ENCODE measurements at places on chromosomes 3 and 15.

- no peak for DNase-seq
Observed at GRCh38 chr3:72298201-72299152, 513.5 kb upstream of the PROK2 start.

DNA sequence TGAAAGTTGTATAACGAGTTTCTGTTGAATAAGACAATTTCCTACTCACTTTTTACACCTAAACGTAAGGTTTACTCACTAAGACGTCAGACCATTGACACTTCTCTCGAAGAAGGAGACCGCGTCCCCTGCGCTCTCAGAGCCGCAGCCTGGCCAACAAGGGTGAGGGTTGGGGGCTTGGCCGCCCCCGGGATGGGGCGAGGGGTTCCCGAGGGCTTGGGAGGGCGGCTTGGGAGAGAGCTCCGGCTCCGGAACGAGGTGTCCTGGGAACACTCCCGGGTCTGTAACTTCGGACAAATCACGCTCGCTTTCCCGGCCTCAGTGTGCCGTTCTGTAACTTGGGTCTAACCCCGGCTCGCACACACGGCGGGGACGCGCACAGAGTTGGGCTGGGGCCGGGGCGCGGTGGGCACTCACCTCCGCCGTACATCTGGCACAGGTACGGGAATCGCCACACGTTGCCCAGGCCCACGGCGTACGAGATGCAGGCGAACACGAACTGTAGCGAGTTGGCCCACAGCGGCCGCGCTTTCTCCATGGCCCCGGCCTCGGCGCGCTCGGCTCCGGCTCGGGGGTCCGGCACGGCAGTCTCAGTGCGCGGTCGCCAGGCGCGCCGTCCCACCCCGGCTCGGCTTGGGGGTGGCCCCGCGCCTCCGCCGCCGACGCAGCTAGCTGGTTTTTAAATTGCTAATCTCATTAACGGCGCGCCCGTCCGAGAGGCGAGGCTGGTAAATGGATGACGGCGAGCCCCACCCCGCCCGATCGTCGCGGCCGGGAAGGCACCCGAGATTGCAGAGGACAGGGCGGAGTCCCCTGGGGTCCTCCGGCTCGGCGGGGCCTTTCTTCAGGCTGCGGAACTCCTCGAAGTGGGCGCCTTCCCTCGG is at the start of gene SLC6A20:
SLC6A20 (minus strand) TSS at position 655 of the 884 bp plus-strand sequence; CDS start at position 538, 117 bp downstream.
- DNase-seq, result no peak

GRCh38 chr3:79015854-79016253 is 751.9 kb downstream of the ROBO1 start:
- no peak for DNase-seq

DNA sequence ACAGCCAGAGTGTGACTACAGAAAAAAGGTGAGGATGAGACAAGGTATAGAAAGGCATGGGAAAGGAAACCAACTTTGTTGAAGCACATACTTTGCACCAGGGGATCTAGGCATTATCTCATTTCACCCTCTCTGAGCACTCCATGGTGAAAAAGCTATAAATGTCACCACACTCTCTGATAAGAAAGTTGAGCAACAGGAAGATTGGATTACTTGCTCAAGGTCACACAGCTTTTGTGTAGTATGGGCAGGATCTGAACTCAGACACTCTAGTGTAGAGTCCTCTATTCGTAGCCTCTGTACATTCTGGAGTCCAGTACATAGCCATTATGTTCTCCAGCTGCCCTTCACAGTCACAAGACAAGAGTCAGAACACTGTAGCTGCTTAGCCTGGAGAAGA is 163.4 kb upstream of the SEMA6D start:
- DNase-seq, result no peak

- DNase-seq, result no peak
Observed at GRCh38 chr3:117017135-117017894, 307.7 kb downstream of the TUSC7 start.

- DNase-seq, result no peak
Observed at GRCh38 chr3:40207796-40208195, 101.7 kb upstream of the EIF1B start.

- no peak for DNase-seq
Observed at GRCh38 chr3:61682671-61683548, 121.5 kb downstream of the PTPRG start.

GRCh38 chr3:176087066-176087697 is 1110.1 kb downstream of the TBL1XR1 start:
- DNase-seq, result no peak

DNA sequence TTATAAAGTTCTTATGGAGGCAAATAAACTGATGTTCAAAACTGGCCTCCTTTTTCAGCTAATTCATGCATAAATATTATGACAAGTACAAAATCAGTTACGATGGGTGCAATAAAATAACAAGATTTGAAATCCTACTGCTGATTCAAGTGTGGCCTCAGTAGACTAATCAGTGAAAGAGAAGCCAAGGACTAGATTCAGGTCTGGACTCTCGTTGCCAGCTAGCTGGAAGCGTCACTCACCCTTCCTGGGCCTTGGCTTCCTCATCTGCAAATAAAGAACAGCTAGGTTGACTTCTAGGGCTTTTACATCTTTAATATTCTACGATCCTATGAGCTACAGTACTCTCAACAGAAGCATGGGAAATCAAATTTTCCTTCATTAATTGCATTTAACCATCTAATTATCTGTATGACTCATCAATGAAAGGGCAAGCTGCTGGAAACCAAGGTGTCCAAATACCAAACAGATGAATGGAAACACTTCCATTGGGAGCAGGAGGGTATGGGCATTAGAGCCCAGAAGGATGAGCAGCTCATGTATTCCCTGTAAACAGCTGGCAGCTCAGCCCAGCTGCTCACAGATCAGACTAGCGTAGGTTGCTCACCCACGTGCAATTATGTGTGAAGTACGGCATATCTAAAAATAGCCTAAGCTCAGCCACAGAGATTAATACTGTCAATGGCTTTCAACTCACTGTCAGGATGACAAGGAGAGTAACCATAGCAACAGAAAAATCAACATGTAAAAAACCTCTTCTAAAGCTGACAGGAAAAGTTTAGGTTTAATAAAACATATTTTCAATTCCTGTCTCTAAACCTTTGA is 294.8 kb downstream of the PLCL2 start:
- no peak for DNase-seq

- no peak for DNase-seq
Observed at GRCh38 chr15:28900041-28900891, 14.5 kb downstream of the APBA2 start.

DNA sequence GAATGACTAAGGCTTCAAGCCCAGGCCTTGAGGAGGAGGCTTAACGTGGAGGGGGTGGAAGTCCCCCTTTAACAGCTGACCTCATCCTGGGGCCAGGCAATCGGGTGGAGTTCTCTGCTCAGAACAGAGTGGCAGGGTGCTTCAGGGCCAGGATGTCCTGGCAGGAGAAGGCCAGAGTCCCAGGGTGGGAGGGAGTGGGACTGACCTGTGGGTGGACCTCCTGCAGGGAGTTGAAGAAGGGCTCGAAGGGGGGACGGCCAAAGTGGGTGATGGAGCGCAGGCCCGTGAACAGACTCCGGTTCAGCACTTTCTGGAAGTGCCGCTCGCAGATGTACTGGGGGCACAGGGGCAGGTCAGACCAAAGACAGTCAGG is 19.6 kb downstream of the DUOX2 start:
- DNase-seq, result no peak

DNA sequence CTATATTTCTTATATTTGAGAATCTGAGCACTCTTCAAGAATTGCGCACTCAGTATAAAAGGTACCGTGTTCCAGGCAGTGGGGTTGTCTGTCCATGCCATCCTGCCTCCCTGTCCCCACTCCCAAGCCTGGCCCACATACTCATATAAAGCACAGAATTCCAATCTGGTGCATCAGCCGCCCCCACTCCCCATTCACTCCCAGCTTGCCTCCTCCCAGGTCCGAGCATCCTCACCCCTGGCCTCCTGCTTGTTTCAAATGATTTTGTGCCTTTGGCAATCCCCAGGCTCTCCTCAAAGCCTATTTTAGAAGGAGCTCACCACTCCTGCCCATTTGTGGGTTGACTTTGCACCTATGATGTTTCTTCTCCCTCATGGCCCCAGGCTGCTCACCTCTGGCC is 22.2 kb upstream of the IGF1R start:
- no peak for DNase-seq

GRCh38 chr3:130907966-130908365 is 14.1 kb downstream of the ATP2C1 start:
- no peak for DNase-seq

- DNase-seq, result no peak
Observed at GRCh38 chr3:101391413-101391950, 71.1 kb upstream of the IMPG2 start.

- no peak for DNase-seq
Observed at GRCh38 chr3:64049136-64049535, 25.8 kb upstream of the PSMD6 start.

GRCh38 chr3:17129556-17129955 is 244.8 kb downstream of the PLCL2 start:
- DNase-seq, result no peak

GRCh38 chr3:30720586-30721313 is 114.3 kb downstream of the TGFBR2 start:
- DNase-seq, result no peak

DNA sequence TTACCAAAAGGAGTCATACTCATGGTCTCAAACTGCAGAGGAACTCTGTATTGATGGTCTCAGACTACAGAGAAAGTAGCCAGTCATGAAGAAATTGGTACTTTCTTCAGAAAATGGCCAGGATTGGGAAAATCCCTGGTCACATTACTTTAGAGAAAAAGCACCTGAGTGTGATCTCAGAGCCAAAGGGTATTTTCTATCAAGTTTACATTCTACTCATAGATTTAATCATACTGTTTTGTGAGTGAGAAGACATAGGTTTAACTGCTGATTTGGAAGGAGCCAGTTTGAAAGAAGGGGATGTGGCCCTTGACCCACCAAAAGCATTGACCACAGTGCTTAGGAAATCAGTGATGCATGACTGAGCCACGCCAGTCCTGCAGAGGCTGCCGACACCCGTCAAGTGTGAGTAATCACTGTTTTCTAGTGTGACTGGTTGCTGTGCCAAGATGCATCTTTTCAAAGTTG is 203.6 kb downstream of the AKAP13 start:
- DNase-seq, result no peak

DNA sequence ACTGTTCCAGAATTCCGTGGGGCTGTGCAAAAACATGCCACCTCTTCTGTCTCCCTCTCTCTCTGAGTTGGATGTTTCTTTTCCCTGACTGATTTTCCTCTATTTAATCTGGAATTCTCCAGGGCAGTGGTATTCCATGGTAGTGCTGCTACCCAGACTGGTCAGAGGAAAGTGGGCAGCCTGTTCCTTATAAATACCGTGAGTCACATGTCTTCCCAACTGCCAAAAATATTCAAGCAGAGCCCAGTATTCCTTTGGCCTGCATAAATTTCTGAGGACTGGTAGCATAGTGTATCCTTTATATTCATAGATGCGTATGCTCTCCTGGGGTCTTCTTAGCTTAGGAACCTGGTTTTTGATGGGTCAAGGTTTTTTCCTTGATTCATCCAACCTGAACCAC is 40.9 kb downstream of the CEMIP start:
- DNase-seq, result no peak

GRCh38 chr3:160130071-160130470 is 95.2 kb upstream of the C3orf80 start:
- no peak for DNase-seq

DNA sequence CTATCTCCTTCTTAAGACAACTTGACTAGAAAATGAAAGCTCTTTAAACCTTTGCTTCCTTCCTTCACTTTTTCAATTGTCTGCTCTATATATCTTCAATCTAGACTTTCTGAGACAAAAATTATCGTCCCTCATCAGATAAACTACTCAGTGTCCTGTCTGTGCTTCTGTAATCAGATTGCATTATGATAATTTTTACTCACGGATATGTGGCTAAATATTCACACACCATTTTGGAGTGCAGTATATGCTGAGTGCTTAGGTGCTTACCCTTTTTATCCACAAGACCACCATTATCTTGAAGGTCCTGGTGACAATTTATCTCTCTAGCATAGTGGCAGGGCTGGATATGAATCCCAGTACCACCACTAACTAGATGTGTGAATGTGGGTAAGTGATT is 1012.3 kb downstream of the TUSC7 start:
- no peak for DNase-seq

DNA sequence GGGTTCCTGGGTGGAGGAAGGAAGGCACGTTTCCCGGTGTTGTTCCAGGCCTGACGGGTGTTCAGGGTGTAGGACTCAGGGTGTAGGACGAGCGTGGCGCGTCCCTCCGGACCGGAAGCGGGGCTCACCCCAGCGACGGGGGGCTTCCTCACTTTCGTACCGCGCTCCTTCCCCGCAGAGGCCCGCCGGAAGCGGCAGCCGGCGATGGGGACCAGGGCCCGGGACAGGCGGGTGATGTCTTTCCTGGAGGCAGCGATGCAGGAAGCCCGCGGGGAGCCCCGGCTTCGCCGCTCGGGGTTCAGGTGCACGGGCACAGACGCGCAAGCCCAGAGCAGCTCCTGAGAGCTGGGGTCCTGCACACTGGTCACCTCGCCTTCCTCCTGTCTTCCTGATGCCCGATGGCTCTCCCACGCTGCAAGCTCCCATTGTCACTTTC is 13.4 kb downstream of the FOXL2NB start:
- DNase-seq, result no peak

DNA sequence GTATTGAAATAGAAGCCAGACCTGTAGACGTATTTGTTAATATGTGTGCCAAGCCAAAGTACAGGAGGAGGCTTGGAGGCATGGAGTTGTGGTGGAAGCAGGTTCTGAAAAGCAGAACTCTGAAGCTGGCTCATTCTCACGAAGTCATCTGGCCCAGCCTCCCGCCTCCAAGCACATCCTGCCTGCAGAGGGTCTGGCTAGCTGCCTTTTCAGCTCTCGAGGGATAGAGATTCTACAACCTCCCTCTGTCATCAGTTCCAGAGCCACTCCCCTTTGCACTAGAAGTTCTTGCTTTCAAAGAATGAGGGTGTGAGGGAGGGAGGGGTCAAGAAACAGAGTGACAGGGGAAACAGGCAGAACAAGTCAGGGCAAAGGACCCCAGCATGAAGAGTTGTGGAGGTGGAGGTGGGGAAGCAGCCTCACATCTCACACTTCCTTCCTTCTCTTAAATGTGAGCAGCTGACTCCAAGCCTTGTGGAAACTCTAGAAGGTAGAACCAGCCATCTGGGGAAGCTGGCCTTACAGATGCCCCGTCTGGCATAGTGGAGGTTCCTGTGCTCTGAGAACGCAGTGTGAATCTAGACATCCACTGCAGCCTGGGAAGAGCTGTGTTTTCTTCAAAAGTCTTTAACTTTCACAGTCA is 95.3 kb downstream of the SLC49A4 start:
- DNase-seq, result no peak

- no peak for DNase-seq
Observed at GRCh38 chr3:177133860-177134815, 63.1 kb downstream of the TBL1XR1 start.

DNA sequence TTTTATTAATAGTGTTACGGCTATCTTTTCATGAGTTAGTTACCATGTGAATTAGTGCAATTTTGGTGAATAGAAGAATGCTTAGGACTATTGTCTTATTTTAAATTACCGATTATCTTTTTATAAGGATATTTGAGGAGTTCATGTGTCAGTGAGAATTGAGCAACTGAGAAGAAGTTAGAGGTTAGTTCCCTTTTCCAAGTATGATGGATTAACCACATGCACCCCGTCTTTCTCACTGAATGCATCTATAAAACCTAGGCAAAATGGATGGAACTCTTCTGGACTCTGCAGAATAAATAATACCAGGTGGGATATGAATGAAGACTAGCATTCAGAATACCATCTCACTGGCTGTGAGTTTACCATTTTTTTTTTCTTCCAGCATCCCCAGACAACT is 74.3 kb downstream of the TCF12 start:
- DNase-seq, result no peak

All from stimulated activated CD8-positive, alpha-beta memory T cell treated with anti-CD3 and anti-CD28 coated beads, Interleukin-4, amount 100 ng/mL, for 4 hours (primary cell).